ENCODE measurements at places on chromosomes 1 and 21.

GRCh38 chr1:169132512-169133227 lies 26.2 kb downstream of the ATP1B1 start:
- DNase-seq, result no peak

GRCh38 chr1:212034516-212035122 lies 738 bp downstream of the INTS7 start:
- DNase-seq, result no peak

- peak; percentile 28 for DNase-seq
These were observed 159.7 kb upstream of the NRIP1 start for GRCh38 chr21:15224346-15225086.

DNA sequence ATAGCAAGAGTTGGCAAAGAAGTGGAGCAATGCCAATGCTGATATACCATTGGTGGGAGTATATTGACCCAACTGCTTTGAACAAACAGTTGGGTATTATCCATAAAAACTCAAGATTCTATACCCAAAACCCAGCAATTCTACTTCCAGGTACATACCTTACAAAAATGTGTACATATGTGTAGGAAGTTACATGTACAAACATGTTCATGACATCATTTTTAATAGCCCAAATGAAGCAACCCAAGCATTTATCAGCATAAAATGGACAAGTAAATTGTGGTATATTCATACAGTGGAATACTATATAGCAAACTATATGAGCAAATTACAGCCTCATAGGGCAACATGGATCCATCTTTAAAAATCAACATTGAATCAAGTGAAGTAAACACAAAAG lies 20.9 kb downstream of the RWDD3 start:
- DNase-seq, result no peak

DNA sequence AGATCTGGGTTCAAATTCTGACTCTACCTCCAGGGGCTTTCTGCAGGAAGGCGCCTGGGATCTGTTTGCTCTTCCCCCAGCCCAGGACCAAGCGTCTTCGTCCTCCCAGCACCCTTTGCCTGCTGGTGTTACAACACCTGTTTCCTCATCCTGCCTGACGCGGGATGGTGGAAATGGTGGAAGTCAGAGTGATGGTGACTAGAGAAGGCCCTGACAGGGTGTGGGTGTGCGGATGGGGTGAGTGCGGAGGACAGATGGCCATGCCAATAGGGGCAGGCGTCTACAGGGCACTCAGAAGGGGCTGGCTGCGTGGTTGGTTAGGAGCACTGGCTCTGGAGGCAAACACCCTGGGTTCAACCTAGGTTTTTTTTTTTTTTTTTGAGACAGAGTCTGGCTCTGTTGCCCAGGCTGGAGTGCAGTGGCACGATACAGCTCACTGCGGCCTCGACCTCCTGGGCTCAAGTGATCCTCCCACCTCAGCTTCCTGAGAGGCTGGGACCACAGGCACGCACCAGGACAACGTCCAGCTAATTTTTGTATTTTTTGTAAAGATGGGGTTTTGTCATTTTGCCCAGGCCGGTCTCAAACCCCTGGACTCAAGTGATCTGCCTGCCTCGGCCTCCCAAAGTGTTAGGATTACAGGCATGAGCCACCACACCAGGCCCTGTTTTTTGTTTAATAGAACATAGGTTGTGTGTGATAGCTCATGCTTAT lies 1.5 kb downstream of the THEMIS2 start:
- no peak for DNase-seq

DNA sequence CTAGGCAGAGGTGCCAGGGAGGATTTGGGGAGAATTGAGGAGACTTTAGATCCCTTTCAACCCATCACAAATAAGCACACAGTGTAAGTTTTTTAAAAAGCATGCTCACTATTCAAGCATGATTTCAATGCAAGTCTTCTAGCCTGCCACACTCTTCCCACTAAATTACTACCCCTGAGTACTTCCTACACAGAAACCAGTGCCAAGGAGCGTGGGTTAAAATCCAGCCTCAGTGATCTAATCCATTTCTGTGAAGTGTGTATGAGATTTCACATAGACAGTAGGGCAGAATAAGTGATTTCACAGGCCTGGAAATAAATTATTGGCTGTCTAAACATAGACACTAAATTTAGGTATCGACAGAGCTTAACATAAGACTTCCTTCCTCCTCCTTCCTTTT lies 142.9 kb upstream of the ATP1B1 start:
- DNase-seq, result no peak

GRCh38 chr1:159352436-159352835 lies 50.3 kb downstream of the FCER1A start:
- no peak for DNase-seq

- DNase-seq, result no peak
These were observed 109.6 kb downstream of the S1PR1 start for GRCh38 chr1:101346419-101346818.

GRCh38 chr1:236429715-236430274 lies 35.7 kb downstream of the EDARADD start:
- DNase-seq, result no peak

DNA sequence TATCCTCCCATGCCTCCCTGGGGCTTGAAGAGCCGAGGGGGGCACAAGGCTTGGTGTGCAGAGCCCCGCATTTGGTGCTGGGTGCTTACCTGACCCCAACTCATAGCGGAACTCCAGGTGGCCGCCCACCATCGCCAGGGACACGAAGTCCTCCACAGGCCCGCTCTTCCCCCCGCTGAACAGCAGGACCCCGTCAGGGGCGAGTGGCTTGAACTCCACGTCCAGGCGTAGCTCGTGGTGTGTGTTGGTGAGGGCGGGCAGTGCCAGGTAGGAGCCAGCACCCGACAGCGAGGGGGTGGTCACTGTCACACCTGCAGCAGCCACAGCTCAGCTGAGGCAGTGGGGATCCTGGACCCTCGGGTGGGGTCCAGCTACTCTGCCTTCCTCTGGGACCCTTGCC lies 17.2 kb downstream of the LDLRAD2 start:
- DNase-seq, result no peak

GRCh38 chr1:205667909-205668643 lies 12.2 kb downstream of the SLC45A3 start:
- DNase-seq, result no peak

- DNase-seq, result no peak
These were observed 54.6 kb downstream of the SKI start for GRCh38 chr1:2282556-2283270.

DNA sequence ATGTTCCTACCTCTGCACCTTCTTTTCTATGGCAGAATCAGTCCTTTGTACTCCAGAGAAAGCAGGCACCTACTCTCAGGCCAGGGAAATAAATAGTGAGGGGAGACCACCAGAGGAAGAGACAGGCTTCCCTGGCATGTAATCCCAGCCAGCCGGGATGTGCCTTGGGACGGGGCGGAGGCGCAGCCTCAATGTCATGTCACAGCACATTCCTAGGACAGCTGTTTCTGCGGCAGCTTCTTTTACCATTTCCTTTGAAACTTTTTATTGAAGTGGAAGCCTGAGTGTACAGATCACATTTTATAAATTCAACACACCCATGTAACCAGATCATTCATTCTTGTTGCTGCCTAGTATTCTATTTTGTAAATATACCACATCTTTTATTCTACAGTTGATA lies 67.9 kb upstream of the ZNF326 start:
- no peak for DNase-seq

- DNase-seq, result no peak
These were observed 485.5 kb downstream of the PTPRC start for GRCh38 chr1:199124351-199124750.

- DNase-seq, result no peak
These were observed 39.0 kb downstream of the TENT5C start for GRCh38 chr1:117644696-117645311.

GRCh38 chr1:77499466-77499865 lies 183.0 kb downstream of the ZZZ3 start:
- DNase-seq, result no peak

GRCh38 chr1:240074908-240075307 lies 16.8 kb upstream of the FMN2 start:
- DNase-seq, result no peak

- DNase-seq, result no peak
These were observed 6.8 kb upstream of the PEAR1 start for GRCh38 chr1:156886583-156887281.

DNA sequence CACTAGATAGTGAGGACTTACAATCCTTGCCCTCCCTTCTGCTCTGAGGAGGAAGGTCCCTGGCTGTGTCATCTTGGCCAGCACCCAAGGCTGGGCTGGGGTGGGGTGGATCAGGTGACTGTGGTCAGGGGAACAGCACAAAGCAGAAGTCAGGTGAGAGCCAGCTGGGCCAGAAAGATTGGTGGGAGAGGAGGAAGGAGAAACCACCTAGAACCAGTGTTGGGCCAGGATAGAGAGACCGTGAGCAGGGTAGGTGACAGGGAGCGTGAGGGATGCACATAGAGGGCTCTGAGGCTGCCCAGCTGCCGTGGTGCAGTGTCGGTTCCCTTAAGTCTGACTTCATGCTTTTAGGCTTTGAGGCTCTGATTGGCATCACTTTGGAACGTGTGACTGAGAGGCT lies 22.7 kb downstream of the NCF2 start:
- no peak for DNase-seq

All from RKO (cell line).